NCI-H1417 treated with DMSO at 0.1 percent for 48 hours (cell line): ENCODE measurements at places on chromosomes 4 and X.

DNA sequence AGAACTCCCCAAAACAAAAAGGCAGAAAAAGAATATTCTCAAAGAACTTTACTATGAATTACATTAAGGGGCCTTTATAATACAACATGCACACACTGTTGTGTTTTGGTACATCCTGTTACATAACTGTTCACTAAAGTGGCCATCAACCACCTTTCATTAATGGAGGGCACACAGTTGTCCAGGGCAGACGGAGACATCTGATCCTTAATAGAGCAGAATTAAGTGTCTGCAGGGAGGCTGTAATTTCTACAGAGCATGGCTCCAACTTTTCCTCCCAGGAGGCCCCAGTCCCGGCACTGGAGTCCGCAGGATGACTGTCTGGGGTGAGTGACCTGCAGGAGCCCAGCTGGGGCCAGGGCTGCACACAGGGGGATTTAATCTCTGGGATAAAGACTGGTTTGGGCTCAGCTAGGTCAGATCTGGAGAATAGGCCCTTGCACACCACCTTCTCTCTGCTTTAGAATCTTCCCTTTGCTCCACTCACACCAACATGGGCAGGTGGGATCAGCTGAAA, 233.4 kb downstream of the MAML3 start:
- DNase-seq = no peak

GRCh38 chrX:125436855-125437254, 117.2 kb downstream of the TEX13C start:
- DNase-seq = no peak

GRCh38 chrX:41971346-41971745, 48.0 kb upstream of the CASK start:
- DNase-seq = no peak

DNA sequence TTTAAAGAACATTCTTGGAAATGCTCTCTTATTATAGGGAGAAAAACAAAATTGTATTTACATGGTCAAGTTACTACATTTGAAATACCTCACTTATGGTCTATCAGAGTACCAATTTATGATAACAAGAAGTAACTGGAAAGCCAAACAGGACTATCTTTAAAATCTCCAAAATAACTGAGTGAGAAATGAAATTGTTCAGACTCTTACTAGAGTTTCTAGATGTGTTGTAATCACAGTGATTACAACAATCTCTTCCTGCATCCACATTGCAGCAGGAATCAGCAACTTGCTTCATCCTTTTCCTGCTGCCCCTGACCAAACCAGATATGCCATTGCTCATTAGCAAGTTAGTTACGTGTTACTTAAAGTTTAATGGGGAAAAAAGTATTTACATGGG, 245.2 kb upstream of the SMIM31 start:
- no peak for DNase-seq

- DNase-seq = no peak
These were observed 121.9 kb upstream of the DMD start for GRCh38 chrX:33333271-33333670.

DNA sequence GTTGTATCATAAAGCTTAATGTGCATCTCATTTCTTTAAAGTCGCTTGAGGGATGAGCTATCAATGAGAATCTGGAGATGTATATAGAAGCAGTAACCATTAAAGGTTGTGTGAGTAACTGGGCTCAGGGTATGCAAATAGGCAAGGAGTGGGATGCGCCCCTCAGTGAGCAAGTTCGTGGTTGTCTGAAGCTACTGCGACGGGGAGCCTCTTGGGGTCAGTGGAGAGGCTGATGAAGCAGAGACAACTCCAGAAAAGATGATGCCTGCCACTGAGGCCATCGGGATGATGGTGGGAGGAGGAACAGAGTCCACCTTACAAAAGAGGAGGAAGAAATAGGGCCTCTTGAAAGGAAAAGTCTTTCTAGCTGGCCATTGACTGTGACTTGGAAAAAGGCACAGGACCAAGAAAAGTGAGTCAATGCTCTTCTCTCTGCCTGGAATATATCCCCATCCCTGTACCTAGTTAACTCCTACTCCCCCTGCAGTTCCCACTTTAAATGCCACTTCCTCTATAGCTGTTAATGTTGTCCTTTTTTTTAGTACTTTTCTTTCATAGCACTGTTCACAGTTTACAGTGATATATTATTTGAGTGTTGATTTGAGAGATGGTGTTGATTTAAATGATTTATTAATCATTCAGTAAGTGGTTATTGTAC, 51.4 kb upstream of the LSM6 start:
- DNase-seq = no peak

DNA sequence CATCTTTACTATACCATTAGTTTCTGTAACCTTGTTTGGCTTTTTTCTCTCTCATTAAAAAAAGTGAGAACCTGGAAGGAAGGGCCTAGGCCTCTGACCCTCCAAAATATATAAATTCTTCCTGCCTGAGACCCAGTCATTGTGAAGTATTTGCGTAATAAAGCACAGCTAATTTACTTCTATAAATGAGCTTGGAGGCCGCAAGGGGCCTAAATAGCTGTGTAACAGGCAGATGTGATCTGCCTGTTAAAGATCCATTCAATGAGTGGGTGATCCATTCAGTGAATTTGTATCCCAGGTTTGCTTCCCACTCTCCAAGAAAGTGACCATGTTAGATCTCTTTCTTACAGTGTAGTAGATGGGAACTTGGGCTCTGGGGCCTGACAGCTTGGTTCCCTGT, 595 bp upstream of the PYURF start:
- no peak for DNase-seq

DNA sequence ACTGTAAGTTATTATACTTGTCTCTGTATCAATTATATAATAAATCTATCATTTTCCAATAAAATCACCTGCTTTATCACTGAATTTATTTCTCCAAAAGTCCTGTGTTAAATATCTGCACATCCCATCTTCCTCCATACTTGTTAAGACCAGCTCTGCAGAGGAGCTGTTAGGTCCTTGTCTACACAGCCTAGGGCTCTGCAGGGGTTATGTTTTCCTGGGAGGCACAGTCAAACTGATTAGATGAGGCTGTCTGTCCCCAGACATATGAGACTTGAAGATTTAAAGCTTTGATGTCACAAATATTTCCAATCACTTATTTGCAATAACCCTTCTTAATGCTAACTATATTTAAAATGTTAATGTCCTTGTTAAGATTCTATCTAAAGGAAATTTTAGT, 446.8 kb downstream of the TRAM1L1 start:
- no peak for DNase-seq
